Fibroblast of upper back skin (primary cell): ENCODE measurements at places on chromosomes 16 and 17.

DNA sequence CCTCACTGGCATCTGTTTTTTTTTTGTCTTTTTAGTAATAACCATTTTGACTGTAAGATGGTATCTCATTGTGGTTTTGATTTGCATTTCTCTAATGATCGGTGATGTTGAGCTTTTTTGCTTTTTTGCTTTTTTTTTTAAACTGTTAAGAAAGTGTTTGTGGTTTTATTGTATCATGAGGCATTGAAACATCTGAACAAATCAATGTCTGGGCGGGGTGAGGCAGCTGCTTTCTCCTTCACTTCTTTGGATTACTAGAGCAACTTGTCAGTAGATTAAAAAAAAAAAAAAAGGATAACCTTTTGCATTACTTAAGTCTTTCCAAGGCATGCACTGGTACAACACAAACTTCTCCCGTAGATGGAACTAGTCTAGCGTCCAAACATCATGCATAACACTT is 191.7 kb downstream of the CEP112 start:
- no peak for DNase-seq

- no peak for DNase-seq
Observed at GRCh38 chr17:67605256-67605912, 112.4 kb upstream of the NOL11 start.

- DNase-seq, result no peak
Observed at GRCh38 chr17:40020146-40020545, 4.9 kb downstream of the CSF3 start.

- no peak for DNase-seq
Observed at GRCh38 chr16:65774350-65774749, 592.1 kb upstream of the CDH5 start.

GRCh38 chr16:12419987-12420386 is 383.7 kb downstream of the CPPED1 start:
- no peak for DNase-seq

- no peak for DNase-seq
Observed at GRCh38 chr16:55563797-55564196, 2.7 kb upstream of the CAPNS2 start.

GRCh38 chr17:48155889-48156611 is 48.5 kb downstream of the SNX11 start:
- no peak for DNase-seq

DNA sequence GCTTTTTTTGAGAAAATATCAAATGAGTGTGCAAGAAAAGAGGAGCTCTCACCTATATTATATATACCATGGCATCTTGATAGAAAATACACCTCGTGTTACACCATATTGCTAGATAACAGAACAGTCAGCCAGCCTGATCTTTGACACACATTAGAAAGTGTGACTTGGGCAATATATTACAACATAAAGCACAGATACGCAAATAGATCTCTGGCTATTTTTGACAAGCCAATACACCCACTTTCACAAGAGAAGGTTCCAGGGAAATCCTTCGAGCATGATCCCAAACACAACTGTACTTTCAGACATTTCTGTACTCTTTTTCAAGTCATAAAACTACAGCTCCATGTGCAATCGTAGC is 9.4 kb downstream of the GGA2 start:
- no peak for DNase-seq

DNA sequence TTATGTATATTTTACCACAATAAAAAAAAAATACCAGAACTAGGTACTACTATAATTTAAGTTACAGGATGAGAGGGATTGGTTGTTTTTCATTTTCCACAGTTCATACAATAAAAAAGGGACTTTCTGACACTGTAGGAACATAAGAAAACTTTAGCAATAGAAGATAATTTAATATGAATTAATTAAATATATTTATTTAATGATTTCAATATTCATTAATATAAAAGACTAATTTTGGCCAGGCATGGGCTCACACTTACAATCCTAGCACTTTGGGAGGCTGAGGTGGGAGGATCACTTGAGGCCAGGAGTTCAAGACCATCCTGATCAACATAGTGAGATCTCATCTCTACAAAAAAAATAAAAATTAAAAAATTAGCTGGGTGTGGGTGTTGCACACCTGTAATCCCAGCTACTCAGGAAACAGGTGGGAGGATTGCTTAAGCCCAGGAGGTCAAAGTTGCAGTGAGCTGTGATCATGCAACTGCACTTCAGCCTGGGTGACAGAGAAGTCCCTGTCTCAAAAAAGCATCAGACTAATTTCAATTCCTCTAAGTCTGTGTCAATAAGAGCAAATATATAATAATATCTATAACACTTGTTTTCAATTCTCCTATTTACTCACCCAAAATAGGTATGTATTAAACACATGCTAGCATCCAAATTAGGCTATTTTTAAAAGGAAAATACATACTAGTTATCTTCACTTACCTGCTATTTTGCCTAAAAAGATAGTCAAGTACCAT is 79.6 kb downstream of the BRIP1 start:
- no peak for DNase-seq

- DNase-seq, result no peak
Observed at GRCh38 chr16:14668556-14669223, 25.4 kb downstream of the PLA2G10 start.

GRCh38 chr17:16818821-16819683 is 129.0 kb downstream of the CCDC144A start:
- no peak for DNase-seq

GRCh38 chr17:6452471-6453266 is 8.4 kb downstream of the PIMREG start:
- no peak for DNase-seq

- peak; percentile 65 for DNase-seq
Observed at GRCh38 chr16:15644267-15644961, 1.5 kb upstream of the MARF1 start.

- DNase-seq, result peak; percentile 78
Observed at GRCh38 chr16:69123910-69124309, 8.5 kb downstream of the CHTF8 start.

DNA sequence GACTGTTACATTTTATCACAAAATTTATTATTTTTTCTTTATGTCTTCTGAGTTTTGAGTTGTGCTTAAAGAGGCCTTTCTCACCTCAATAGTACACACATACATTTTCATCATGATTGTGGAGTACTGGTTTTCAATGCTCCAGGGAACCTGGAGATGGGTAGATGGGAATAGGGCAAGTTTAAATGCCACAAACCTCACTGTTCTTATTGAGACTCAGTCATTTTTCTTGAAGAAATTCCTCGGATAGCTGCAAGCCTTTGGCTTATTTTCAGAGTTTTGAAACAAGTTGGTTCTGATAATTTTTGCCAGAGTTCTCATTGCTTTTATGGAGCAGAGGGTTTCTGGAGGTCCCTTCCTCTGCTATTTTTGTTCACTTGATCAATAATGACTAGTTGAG is 34.9 kb downstream of the EFCAB13 start:
- no peak for DNase-seq

DNA sequence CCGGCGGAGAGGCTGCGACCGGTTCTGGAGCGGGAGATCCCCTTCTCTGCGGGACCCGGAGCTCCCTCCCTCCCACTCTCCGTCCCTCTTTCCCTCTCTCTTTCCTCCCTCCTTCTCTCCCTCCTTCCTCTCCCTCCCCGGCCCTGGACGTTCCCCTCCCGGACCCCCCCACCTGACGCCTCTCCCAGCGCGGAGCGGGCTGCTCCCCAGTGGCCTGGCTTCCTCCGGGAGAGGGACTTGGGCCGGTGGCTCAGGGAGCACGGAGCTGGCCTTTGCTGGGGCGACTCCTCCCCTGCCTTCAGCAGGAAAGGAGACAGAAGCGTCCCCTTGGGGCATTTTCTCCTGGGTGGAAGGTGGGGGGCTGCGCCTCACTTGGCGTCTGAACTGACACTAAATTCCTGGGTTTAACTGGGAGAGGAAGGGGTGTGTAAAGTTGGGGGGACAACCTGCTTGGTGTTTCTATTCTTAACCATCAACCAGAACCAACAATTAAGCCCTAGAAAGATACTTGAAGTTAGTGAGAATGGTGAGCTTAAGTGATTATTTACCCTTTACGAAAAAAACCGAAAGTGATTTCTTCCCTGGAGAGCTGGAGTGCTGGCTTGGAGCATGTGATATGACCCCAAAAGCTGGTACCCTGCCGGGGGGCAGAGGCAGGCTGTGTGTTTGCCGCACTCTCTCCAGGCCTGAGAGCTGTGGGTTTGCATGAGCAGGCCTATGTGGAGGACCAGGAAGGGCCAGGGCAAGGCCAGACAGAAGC is 775 bp downstream of the SPIRE2 start:
- no peak for DNase-seq

GRCh38 chr16:2739625-2740430 is 12.6 kb upstream of the SRRM2 start:
- no peak for DNase-seq

GRCh38 chr17:48228720-48229119 is 121.2 kb downstream of the SNX11 start:
- DNase-seq, result no peak

DNA sequence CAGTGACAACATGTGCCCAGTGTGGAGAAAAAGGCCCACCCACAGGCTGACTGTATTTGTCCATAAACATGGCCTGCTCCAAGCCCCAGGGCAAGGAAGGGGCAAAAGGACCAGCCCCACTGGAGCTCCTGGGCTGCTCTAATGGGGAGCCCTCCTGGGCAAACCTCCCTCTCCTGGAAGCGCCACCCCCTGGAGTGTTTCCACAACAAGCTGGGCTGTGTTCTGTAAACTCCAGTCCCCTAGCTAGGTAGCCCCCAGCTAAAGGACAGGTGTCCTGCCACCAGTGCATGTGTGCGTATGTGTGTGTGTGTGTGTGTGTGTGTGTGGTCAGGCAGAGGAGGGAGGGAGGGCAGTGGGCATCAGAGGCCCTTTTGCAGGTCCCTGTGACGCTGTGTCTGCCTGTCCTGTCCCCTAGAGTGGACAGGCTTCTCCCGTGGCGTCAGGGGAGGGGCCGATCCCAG is 11.3 kb upstream of the STAC2 start:
- DNase-seq, result no peak

DNA sequence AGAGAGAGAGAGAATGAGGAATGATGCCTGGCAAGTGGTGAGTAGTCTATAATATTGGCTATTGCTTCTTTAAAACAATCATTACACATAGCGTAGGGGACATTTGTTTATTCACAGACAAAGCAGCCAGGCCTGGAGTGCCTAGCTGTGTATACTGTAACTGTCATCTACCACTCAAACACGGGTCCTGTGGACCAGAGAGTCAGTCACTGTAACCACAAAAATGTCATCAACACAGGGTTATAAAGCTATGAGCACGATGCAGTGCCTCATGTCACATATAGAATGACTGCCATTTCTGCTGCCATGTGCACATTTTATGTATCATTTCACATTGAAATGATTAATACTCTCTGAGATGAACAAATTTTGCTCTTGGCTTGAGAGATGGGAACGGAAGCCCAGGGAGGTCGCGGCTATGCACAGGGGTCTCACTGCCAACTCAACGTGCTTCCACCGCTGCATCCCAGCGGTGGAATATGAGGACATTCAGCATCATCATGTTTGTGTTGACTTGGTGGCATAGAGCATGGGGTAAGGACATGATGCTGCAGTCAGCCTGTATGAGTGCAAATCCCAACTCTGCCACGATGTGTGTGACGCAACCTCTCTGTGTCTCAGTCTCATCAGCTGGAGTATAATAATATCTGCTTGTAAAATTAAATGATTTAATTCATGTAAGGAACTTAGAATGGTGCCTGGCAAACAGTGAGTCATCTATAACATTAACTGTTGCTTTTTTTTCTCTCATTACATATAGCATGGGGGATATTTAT is 3.3 kb downstream of the MT1H start:
- DNase-seq, result no peak

DNA sequence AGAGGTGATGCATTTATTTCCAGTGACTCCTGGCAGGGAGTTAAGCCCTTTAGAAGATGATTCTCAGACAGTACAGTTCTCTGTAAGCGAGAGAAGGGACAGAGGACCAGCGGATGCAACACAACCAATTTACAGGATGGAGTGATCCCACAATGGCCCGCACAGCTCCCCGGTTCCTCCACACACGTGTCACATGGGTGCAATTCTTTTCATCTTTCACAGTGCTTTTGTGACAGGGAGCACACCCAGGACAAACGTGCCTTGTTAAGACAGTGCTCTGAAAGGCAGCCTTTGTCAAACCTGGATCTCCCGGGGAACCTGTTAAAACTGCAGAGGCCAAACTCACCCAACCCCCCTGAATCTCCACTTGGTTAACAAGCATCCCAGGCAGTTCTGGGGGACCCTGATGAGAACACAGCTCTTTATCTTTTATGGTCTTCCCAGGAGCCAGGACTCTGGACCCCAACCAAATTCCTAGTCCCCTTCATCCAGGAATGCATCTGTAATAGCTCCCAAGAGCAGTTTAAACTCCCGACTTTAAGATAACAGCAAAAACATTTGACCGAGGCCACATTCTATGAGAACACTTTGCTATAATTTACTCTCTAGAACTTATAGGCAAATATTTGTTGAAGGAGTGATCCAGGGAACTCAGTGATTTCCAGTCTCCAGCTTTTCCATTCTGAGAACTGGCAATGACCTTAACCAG is 134.9 kb upstream of the CDH5 start:
- DNase-seq, result peak; percentile 14

DNA sequence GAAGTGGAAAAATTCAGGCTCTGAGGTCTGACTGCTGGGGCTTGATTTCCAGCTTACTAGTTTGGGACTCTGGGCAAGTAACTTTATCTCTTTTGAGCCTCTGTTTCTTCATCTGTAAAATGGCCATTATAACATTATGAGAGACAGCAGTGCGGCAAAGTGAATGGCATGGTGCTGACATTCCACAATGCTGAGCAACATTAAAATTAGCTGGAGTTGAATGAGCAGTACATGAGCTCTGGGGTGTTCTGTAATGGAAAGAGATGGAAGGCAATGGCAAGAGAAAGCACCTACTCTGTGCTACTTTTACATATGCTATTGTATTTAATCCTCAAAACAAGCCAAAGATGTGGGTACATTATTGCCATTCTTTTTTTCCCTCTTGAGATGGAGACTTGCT is 535.7 kb upstream of the CDH11 start:
- DNase-seq, result no peak

DNA sequence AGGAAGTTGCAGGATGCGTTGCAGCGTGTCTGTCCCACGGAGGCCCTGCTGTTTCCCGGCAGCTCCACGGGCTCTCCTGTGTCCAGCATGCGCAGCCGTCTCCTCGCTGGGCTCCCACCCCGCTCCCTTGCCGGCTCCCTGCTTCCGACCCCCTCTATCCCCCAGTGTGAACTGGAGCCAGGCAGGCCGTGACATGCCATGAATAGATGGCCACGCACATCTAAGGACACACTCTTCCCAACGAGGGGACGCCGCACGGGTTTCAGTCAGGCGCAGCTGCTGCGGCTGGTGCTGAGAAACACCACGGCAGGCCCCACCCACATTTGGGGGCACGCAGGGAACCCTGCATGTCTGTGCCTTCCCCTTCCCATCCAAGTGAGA is 9.2 kb upstream of the HEXD start:
- DNase-seq, result no peak
